ENCODE measurements at places on chromosomes 2 and 18.

- peaks cover 82% of the 10 kb centered on the region for H3K36me3 ChIP-seq
- H3K27ac ChIP-seq: no peak overlapping the region
- DNase-seq: no peak
- no peaks in the 10 kb centered on the region for H3K27me3 ChIP-seq
- H3K4me3 ChIP-seq: no peak overlapping the region
- H3K4me1 ChIP-seq: no peaks in the 10 kb centered on the region
Measured at GRCh38 chr2:3578987-3579386, 3.9 kb downstream of the RPS7 start.

DNA sequence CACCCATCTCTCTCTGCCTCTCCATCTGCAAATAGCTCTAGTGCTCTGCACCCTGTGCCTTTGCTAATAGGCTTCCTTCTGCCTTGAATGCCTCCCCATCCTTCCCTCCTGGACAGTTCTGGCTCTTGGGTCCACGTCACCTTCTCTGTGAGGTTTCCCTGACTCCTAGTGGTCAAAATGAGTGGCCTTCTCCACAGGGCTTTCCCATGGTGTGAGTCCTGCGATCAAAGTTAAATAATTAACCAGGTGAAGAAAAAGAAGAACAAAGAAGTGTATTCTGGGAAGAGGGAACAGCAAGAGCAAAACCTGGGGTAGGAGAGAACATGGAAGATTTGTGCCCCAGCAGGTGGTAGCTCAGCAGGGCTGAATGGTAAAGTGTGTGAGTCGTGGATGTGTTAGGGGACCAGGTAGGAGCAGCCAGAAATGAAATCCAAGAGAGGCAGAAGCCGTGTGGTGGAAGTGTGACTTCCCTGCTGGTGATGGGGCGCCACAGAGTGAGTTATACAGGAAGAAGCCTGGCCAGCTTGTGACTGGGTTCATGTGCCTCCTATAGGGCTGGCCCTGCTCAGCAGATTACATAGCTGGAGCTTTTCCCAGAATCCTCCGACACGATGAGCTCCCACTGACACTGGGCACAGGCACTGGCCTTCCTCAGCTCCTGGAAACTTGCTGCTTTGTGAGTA lies 93.8 kb upstream of the LDAH start:
- no peaks in the 10 kb centered on the region for H3K4me1 ChIP-seq
- H3K4me3 ChIP-seq: no peak overlapping the region
- DNase-seq: no peak
- no peaks in the 10 kb centered on the region for H3K27me3 ChIP-seq

GRCh38 chr18:44732238-44732563 lies 51.5 kb downstream of the SETBP1 start:
- H3K27me3 ChIP-seq: no peaks in the 10 kb centered on the region
- H3K36me3 ChIP-seq: no peaks in the 10 kb centered on the region
- H3K4me1 ChIP-seq: no peaks in the 10 kb centered on the region
- no peak overlapping the region for H3K27ac ChIP-seq

DNA sequence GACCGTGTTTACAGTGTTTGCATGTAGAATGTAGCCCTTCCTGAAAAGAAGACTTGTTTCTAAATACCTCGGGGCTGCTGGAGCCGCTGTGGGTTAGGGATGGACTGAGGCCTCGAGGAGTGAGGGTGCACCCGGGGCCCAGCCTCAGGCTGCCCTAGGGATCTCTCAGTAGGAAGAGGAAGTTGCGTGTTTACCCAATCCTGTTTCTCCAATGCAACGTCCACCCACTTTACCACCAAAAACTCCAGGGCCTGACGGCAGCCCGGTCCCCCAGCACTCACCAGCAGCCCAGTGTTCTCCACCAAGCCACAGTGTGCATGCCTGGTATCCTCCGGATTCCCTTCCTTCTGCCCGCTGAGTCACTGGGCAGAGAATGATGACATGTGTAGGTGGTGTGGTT lies 255.8 kb downstream of the GLI2 start:
- no peaks in the 10 kb centered on the region for H3K4me1 ChIP-seq
- peaks cover 8% of the 10 kb centered on the region for H3K36me3 ChIP-seq

GRCh38 chr2:86285981-86286380 lies 51.4 kb downstream of the REEP1 start:
- H3K4me1 ChIP-seq: no peaks in the 10 kb centered on the region
- no peak overlapping the region for H3K27ac ChIP-seq
- DNase-seq: no peak

GRCh38 chr2:11940121-11940743 lies 193.8 kb downstream of the LPIN1 start:
- no peaks in the 10 kb centered on the region for H3K36me3 ChIP-seq
- H3K4me3 ChIP-seq: no peak overlapping the region
- no peak for DNase-seq
- H3K27ac ChIP-seq: no peak overlapping the region
- H3K27me3 ChIP-seq: no peaks in the 10 kb centered on the region
- H3K4me1 ChIP-seq: no peaks in the 10 kb centered on the region

DNA sequence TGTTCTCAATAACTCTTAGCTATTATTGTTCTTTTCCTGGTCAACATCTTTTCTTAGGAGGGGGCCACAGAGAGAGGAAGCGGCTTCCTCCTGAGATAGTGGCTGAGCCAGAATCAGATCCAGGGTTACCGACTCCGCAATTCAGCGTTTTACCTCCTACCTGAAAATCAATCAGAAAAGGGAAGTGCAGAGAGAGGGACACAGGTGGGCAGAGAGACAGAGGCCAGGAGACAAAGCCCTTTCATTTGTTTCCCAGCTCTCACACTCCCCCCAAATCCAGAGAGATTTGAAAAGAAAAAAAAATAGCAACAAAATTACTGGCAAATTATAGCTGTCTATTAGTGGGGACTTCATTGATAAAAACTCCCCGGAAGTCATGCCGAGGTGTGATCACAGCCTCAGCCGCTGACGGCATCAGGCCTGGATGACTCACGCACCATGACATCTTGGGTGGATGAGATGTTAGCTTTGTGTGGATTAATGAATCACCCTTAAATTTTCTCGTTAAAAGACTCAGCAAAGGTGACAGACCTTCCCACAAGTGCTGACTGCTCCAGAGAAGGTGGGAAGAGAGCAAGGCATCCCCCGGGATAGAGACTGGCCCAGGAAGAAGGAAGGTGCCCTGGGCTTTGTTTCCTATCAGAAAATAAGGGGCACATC lies 120.7 kb downstream of the LOXHD1 start:
- no peak for DNase-seq
- no peaks in the 10 kb centered on the region for H3K36me3 ChIP-seq
- H3K27me3 ChIP-seq: no peaks in the 10 kb centered on the region
- H3K27ac ChIP-seq: no peak overlapping the region

- H3K36me3 ChIP-seq: no peaks in the 10 kb centered on the region
- H3K27ac ChIP-seq: no peak overlapping the region
- no peak for DNase-seq
- peaks cover 6% of the 10 kb centered on the region for H3K4me1 ChIP-seq
Measured at GRCh38 chr18:58048081-58048642, 4.1 kb downstream of the NEDD4L start.

GRCh38 chr2:20027260-20027677 lies 14.8 kb upstream of the MATN3 start:
- DNase-seq: no peak
- H3K27ac ChIP-seq: no peak overlapping the region
- H3K27me3 ChIP-seq: no peaks in the 10 kb centered on the region

- peaks cover 2% of the 10 kb centered on the region for H3K4me1 ChIP-seq
- H3K27ac ChIP-seq: no peak overlapping the region
- H3K36me3 ChIP-seq: no peaks in the 10 kb centered on the region
- H3K27me3 ChIP-seq: no peaks in the 10 kb centered on the region
- H3K4me3 ChIP-seq: no peak overlapping the region
- peak; percentile 84 for DNase-seq
Measured at GRCh38 chr2:74261204-74261864, 62.9 kb downstream of the MTHFD2 start.

DNA sequence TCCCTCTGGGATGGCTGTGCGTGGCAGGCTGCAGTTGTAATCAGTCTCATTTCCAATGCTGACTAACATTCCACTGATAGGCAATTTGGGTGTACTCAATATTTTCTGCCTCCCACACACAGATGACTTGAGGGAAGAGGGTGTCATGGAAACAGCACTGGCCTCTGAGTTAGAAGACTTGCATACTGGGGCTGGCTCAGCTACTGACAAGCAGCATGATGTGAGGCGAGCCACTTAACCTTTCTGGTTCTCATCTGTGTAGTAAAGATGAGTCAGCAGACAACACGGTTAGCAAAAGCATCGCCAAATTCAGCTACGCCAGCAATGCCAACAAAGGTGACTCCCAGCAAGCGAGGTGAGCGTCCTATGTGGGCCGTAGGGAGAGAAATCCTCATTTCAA lies 73.5 kb downstream of the COLEC12 start:
- no peaks in the 10 kb centered on the region for H3K4me1 ChIP-seq
- H3K4me3 ChIP-seq: no peak overlapping the region
- no peaks in the 10 kb centered on the region for H3K27me3 ChIP-seq
- H3K27ac ChIP-seq: no peak overlapping the region

GRCh38 chr18:43547456-43547855 lies 270.2 kb upstream of the SYT4 start:
- H3K4me3 ChIP-seq: no peak overlapping the region
- H3K27me3 ChIP-seq: no peaks in the 10 kb centered on the region

- H3K27me3 ChIP-seq: no peaks in the 10 kb centered on the region
- H3K27ac ChIP-seq: no peak overlapping the region
- H3K4me1 ChIP-seq: no peaks in the 10 kb centered on the region
- DNase-seq: no peak
- H3K36me3 ChIP-seq: no peaks in the 10 kb centered on the region
- H3K4me3 ChIP-seq: no peak overlapping the region
Measured at GRCh38 chr18:71249791-71250190, 960.9 kb downstream of the SOCS6 start.

- no peak overlapping the region for H3K27ac ChIP-seq
- H3K4me3 ChIP-seq: no peak overlapping the region
- DNase-seq: no peak
- no peaks in the 10 kb centered on the region for H3K27me3 ChIP-seq
- H3K36me3 ChIP-seq: no peaks in the 10 kb centered on the region
Measured at GRCh38 chr2:59266453-59266852, 1025.3 kb upstream of the FANCL start.

DNA sequence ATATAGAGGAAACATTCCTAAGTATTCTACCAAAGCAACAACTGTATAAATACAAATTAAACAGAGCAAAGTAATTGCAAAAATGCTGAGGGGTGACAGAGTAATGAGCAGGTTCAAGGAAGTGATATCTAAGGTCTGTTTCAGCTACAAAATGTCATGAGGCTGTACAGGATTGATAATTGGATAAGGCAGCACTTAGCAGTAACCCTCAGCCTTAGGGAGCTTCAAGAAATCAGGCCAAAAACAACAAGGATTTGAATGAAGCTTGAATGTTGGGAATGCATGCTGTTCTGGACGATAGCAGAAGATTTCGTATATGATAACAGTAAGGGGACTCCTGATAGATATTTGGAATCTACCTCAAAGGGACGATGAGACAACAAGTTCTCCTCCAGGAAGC lies 142.0 kb upstream of the MMADHC start:
- no peaks in the 10 kb centered on the region for H3K4me1 ChIP-seq
- no peak overlapping the region for H3K4me3 ChIP-seq
- H3K27me3 ChIP-seq: no peaks in the 10 kb centered on the region

- peaks cover 6% of the 10 kb centered on the region for H3K4me1 ChIP-seq
- no peaks in the 10 kb centered on the region for H3K36me3 ChIP-seq
- H3K4me3 ChIP-seq: no peak overlapping the region
- DNase-seq: peak; percentile 13
- H3K27me3 ChIP-seq: no peaks in the 10 kb centered on the region
Measured at GRCh38 chr2:112692495-112692911, 28.3 kb upstream of the NT5DC4 start.

DNA sequence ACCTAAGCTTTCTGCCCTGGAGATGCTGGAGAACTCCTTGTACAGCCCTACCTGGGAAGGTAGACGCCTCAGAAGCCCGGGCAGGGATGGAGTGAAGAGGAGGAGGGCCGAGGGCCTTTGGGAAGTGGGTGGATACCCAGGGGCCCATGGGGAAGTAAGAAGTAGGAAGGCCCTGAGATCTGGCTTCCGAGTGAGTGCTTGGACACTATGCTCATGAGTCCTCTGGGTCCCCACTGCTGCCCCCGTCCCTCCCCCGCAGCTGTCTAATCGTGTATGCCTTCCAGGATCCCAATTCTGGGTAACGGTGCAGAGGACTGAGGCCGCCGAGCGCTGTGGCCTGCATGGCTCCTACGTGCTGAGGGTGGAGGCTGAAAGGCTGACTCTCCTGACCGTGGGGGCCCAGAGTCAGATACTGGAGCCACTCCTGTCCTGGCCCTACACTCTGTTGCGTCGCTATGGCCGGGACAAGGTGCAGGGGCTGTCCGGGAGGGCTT lies 1.1 kb downstream of the DOK1 start:
- peaks cover 8% of the 10 kb centered on the region for H3K4me1 ChIP-seq
- H3K27ac ChIP-seq: no peak overlapping the region
- peak overlapping the region; percentile 83 for H3K4me3 ChIP-seq
- H3K36me3 ChIP-seq: no peaks in the 10 kb centered on the region
- DNase-seq: no peak

- peaks cover 66% of the 10 kb centered on the region for H3K27me3 ChIP-seq
- H3K36me3 ChIP-seq: no peaks in the 10 kb centered on the region
- no peak overlapping the region for H3K27ac ChIP-seq
- no peaks in the 10 kb centered on the region for H3K4me1 ChIP-seq
Measured at GRCh38 chr18:22347606-22348511, 69.9 kb downstream of the CTAGE1 start.

GRCh38 chr2:236769981-236770671 lies 200.5 kb downstream of the ACKR3 start:
- no peaks in the 10 kb centered on the region for H3K36me3 ChIP-seq
- H3K4me3 ChIP-seq: no peak overlapping the region
- no peak overlapping the region for H3K27ac ChIP-seq
- H3K4me1 ChIP-seq: no peaks in the 10 kb centered on the region
- no peak for DNase-seq

DNA sequence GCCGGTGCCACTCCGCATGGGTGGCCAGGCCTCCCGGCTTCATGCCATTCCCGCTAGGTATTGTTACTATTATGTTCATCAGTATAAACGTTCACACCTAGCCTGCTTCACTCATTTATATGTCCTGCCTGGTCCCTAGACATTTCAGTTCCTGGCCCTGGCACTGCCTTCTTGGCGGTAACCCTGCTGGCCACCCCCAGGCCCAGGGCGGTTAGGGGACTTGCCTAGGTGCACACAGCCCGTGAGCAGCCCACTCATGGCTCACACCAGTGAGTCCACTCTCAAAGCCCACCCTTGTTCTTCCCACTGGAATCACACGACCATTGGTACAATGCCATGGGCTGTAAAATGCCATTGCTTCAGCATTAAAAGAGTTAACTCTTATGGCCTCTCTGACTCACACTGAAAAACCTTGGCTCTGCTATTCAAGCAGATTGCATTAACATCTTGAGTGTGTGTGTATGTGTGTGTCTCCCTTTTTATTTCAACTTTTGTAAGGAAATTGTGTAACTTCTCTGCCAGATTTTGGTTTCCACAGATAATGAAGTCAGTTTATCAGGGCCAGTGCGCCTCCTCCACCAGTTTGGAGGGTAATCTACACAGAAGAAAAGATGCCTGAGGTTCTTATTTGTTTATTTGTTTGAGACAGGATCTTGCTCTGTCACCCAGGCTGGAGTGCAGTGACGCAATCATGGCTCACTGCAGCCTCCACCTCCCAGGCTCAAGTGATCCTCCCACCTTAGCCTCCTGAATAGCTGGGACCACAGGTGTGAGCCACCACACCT lies 74.2 kb downstream of the RAB31 start:
- H3K4me3 ChIP-seq: no peak overlapping the region
- peak; percentile 35 for DNase-seq
- H3K27me3 ChIP-seq: no peaks in the 10 kb centered on the region
- H3K36me3 ChIP-seq: no peaks in the 10 kb centered on the region
- no peaks in the 10 kb centered on the region for H3K4me1 ChIP-seq
- H3K27ac ChIP-seq: no peak overlapping the region

GRCh38 chr2:60412620-60413019 lies 140.8 kb downstream of the BCL11A start:
- no peaks in the 10 kb centered on the region for H3K27me3 ChIP-seq
- no peak for DNase-seq
- H3K27ac ChIP-seq: no peak overlapping the region
- peaks cover 18% of the 10 kb centered on the region for H3K4me1 ChIP-seq
- H3K4me3 ChIP-seq: no peak overlapping the region
- H3K36me3 ChIP-seq: no peaks in the 10 kb centered on the region
